BJ (cell line): ENCODE measurements at places on chromosomes 1 and 21. TPM values are rescaled to one million over a fixed set of nuclear protein-coding genes. Genes with fewer than 3 reads are reported as not detected.

GRCh38 chr1:53180226-53180625 is 16.4 kb upstream of the CPT2 start:
- DNase-seq, result no peak

- no peak for DNase-seq
Observed at GRCh38 chr1:100445565-100445964, 92.4 kb upstream of the GPR88 start.

The TFAP2E gene
- 0.07 and 0.13 TPM in 2 replicates for polyA plus RNA-seq

GRCh38 chr1:11628767-11629166 is 25.5 kb downstream of the FBXO2 start:
- DNase-seq, result no peak

The SLC26A9 gene
- not detected in 2 replicates for polyA plus RNA-seq

The GJA4 gene
- polyA plus RNA-seq, result not detected in 2 replicates

DNA sequence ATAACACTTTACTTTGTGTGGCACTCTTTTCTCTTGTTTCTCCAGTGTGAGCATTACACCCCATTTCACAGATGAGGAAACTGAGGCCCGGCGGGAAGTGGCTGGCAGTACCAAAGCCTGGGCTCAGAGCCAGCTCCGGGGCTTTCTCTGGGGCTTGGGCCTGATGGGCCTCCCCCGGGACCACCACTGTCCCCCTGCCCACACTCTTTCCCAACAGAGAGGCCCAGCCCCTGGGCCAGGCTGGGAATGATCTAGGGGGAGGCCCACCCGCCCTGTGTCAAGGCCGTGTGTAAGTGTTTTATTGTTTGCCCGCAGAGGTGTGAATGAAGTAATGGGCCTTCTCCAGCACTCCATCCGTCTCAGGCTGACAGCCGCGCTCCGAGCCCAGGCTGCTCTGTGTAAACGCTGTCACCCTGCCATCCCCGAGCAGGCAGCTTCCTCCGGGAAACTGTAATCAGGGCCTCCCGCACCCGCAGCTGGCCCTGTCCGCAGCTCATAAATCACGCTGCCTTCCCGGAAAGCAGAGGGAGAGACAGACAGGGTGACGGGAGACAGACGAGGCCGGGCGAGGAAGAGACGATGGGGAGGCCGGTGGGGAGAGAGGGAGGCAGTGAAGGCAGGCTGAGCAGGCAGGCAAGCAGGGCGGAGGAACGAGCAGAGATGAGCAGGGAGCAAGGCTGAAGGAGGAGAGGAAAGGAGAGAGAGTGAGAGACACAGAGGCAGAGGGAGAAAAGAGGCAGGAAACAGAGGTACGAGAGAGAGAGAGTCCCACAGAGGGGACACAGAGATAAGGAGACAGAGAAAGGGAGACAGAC is 109.7 kb upstream of the ZBTB40 start:
- DNase-seq, result peak; percentile 6

DNA sequence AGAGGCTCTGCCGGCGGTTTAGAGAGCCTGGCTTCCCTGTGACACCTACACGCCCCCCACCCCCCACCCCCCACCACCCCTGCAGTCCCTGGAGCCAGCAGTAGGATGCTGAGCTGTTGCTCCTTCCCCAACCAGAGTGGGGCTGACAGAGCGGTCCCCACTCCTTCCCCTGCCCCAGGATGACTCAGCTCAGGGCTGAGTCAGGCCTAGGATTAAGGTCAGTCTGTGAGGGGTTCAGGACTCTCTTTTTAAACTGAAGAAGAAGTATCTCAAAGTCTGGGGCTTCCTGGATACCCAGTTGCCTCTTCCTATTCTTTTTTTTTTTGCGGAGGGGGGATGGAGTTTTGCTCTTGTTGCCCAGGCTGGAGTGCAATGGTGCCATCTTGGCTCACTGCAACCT is 19.1 kb downstream of the DMBX1 start:
- no peak for DNase-seq

The ATP1A2 gene
- 0.49 and 1.1 TPM in 2 replicates for polyA plus RNA-seq

DNA sequence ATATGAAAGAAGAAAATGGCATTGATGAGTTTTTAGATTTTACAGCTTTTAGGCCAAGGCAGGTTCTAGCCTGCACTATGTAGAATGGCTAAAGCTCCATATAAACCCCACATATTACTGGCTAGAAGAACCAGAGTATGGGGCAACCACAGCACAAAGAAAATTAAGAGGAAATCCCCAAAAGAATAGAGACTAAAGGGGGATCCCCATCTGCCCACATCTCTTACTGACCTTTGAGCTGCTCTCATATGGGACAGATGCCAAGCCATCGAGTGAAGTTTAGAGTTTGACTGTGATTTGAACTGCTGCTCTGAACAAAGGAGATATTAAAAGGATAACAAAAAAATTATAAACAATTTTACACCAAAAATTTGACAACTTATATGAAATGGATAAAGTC is 102.2 kb upstream of the HAO2 start:
- DNase-seq, result no peak

DNA sequence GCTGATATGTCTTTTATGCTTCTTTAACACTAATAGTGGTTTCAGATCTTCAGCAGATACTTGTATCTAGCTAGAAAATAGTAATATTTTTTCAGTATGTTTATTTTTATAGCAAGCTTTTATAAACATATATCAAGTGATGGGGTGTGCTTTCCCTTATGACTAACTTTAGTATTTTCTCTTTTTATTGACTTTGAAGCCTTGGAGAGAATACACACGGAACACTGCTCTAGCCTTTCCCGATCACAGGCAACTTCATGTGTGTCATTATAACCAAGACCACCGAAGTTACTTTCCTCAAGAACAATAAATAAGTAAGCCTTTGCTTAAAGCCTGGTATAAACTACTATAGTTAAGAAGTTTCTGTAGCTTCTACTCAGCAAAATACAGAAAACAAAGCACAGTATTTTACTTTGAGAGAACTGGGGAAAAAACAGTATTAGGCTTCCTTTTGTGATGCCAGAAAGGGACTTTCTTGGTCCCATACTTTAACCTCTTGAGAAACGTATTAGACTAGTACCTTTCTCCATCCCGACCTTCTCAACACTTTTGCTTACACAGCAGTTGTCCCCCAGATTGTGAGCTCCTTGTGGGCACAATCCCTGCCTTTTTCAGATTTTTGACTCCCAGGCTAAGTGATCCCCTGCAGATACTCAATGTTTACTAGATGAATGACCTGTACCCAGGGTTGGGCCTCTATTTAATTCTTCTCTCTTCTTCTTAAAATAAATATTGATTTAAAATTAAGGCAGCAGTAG is 3.3 kb downstream of the ADSS2 start:
- no peak for DNase-seq

- no peak for DNase-seq
Observed at GRCh38 chr1:163013826-163014600, 55.1 kb upstream of the RGS4 start.

The NHLH1 gene
- 0.13 and 0.20 TPM in 2 replicates for polyA plus RNA-seq

- no peak for DNase-seq
Observed at GRCh38 chr1:67957066-67957465, 93.4 kb downstream of the DIRAS3 start.

The CHRM3 gene
- polyA plus RNA-seq, result 0.72 and 0.78 TPM in 2 replicates

DNA sequence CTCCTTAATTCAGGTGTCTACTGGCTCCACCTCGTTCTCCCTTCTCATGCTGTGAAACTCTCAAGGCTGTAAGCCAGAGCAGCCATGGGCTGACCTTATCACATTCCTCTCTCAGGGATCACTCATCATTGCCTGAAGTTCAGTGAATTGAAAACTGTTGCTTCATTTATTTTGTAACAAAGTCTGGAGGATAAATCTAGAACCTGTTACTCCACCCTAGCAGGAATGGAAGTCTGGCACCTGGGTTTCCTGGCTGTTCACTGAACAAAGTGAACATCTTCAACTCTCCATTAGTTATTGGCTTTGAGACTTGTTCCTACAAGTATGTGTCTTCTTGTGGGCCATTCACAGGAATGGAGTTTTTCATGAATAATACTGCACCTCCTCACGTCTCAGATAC is 584.1 kb downstream of the PTPRU start:
- DNase-seq, result no peak

GRCh38 chr1:176858433-176858916 is 306.0 kb downstream of the ASTN1 start:
- no peak for DNase-seq
